A549 treated with AZD2906 at 1 μM for 4 hours (cell line): ENCODE measurements at places on chromosomes 3 and 15. TPM values are rescaled to one million over a fixed set of nuclear protein-coding genes. Genes with fewer than 3 reads are reported as not detected.

CA12 gene
- total RNA-seq, result 176 to 188 TPM (median 186 TPM) in 5 replicates

CFAP92 gene
- total RNA-seq, result 0.09 TPM in 1 of 5 replicates, not detected in the others

KAT2B gene
- 4.6 to 6.7 TPM (median 5.9 TPM) in 5 replicates for total RNA-seq

SLC27A2 gene
- total RNA-seq, result 31.2 to 36.2 TPM (median 35.5 TPM) in 5 replicates

PAK6 gene
- 0.21 to 0.46 TPM (median 0.29 TPM) in 5 replicates for total RNA-seq
